Mucosa of descending colon (tissue), 3 donors: ENCODE measurements at places on chromosomes 7 and 10.
A peak's percentile ranks its signal among the peaks of the same experiment; 100 is the strongest.

- DNase-seq, result no peak
Observed at GRCh38 chr10:1243486-1244234, 187.5 kb downstream of the WDR37 start.

DNA sequence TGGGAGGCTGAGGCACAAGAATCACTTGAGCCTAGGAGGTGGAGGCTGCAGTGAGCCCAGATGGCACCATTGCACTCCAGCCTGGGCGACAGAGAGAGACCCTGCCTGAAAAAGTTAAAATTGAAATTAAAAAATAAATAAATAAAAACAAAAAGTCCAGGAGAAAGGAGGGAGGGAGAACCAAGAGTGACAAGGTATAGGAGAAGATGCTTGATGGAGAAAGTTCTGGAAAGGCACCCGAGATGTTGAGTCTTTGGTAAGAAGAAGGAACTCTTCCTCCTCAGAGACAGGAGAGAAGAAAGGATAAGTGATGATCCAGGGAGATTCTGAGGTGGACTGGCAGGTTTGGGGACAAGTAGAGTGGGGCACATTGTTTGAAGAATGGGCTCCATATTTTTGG lies 17.4 kb upstream of the LBX1 start:
- no peak for DNase-seq

GRCh38 chr7:51126813-51127617 lies 189.6 kb downstream of the COBL start:
- no peak for DNase-seq

GRCh38 chr7:18393465-18394118 lies 102.0 kb upstream of the HDAC9 start:
- DNase-seq, result no peak

- no peak for DNase-seq
Observed at GRCh38 chr10:45199205-45199740, 116.1 kb downstream of the OR13A1 start.

GRCh38 chr7:85489498-85489897 lies 302.6 kb upstream of the SEMA3D start:
- no peak for DNase-seq

- DNase-seq, result no peak
Observed at GRCh38 chr7:47557694-47558670, 23.9 kb downstream of the TNS3 start.

DNA sequence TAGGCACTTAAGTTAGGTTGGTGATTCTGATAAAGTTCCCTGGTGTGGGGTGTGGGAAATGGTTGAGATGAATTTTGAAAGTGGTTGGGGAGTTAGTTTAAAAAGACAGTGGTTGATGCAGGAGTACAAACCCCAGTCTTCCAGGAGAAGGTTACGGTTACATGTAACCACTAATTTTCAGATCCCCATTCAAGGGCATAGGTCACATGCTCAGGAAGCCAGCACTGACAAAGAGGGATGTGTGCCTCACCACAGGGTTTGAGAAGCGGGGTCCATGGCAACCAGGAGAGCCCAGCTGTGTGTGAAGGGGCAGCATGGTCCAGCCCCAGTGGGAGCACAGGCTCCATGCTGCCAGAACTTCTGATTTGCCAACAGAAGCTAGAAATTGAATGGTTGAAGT lies 144.2 kb downstream of the MDFIC start:
- DNase-seq, result peak; percentile 25

DNA sequence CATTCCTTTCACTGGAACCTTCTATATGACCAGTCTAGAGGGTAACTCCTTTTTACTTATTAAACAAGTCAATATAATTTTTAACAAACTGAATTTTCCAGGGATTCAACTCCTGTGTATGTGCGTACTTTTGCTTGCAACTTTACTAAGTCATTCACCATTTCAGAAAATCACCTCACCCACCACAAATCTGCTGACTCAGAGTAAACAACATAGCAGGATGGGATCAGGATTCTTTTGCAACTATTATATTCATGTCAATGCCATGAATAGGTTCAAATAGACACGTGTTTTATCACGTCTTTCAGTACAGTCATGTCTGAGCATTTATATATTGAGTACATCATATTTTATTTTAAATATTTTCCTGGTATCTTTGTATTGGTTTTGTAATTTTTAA lies 14.5 kb downstream of the CTTNBP2 start:
- no peak for DNase-seq

- DNase-seq, result no peak
Observed at GRCh38 chr7:5083311-5083711, 37.7 kb downstream of the RBAK start.

DNA sequence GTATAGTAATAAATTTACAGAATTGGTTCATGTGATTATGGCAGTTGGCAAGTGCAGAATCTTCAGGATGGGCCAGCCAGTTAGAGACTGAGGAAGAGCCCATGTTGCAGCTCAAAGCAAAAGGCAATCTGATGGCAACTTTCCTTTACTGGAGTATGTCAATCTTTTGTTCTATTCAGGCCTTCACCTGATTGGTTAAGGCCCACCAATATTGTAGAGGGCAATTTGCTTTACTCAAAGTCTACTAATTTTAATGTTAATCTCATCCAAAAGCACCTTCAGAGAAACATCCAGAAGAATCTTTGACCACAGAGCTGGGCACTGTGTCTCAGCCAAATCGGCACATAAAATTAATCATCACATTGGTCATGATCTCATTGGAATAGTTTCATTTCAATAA lies 20.0 kb upstream of the POM121L12 start:
- no peak for DNase-seq

DNA sequence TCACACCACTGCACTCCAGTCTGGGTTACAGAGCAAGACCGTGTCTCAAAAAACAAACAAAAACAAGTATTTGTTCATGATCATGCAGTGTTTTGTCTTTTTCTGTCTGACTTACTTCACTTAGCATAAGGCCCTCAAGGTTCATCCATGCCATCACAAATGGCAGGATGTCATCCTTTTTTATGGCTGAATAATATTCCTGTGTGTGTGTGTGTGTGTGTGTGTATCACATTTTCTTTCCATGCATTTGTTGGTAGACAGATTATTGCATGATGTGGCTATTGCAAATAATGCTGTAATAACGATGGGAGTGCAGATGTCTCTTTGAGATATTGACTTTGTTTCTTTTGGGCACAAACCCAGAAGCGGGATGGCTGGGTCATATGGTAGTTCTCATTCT lies 14.3 kb upstream of the MNX1 start:
- DNase-seq, result no peak

GRCh38 chr7:15674586-15674985 lies 11.9 kb downstream of the MEOX2 start:
- no peak for DNase-seq

DNA sequence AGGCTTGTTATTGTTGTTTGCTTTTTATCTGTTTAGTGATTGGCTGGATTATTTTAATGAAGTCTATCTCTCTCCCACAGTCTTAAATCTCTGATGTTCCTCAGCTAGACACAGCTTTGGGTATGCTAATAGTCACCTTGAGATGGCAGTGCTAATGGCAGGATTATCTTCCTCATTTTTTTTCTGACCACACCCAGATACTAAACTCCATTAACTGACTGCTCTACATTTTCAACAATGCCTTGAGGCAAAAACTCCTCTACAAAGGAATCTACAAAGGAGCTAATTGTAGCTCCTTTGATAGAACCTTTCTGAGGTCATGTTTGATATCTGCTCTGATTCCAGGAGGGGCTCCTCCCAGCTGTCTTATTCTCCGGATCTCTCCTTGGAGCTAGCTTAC lies 122.6 kb downstream of the HBP1 start:
- no peak for DNase-seq

- no peak for DNase-seq
Observed at GRCh38 chr10:59434463-59435321, 72.3 kb upstream of the FAM13C start.

GRCh38 chr10:124701435-124701834 lies 42.7 kb downstream of the FAM53B start:
- peak; percentile 67 for DNase-seq

GRCh38 chr7:8418629-8419245 lies 14.7 kb upstream of the NXPH1 start:
- DNase-seq, result no peak

DNA sequence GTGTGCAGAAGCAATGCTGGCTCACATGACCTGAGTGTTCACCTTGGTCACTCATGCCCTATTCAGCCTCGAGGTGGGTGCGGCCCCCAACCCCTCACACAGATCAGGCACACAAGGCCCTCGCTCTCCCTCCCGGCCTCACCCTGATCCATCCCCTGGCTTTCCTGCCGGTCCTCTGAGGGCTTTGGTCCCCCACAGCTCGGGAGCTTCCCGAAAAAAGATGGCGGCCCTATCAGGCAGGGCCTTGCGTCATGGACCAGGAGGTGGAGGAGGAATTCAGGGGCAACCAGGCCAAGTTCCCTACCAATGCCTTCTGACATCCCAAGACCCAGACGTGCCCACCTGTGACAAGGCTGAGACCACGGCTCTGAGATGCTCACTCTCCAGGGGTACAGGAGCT lies 43.7 kb upstream of the DNAAF5 start:
- DNase-seq, result peak; percentile 9

DNA sequence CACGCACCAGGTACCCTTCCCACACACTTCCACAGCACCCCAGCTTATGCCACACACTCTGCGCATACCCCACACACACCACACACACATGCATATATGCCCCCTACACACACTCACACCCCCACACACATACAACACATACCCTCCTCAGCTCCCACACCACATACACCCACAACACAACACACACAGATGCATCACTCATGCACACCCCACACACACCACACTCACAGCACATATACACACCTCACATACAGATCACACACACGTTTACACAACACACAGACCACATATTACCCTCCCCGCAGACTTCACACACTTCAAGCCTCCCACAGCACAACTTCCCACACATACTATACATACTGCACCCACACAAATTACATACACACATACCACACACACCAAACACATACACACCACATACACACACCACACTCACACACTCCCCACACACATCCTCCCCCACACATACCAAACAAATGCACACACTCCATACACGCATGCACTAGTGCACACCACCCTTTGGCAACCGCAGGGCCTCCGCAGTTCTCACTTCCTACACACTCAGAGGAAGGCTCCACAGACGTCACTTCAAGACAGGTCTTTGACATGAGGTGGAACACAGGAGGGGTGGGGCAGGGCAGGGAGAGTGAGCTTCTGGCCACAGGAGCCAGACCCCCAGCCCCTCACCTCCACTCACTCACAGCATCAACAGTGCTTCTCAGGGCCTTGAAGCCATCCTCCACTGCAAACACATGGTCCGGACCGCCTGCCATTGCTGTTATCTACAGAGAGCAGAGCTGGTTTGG lies 18.5 kb upstream of the ANTXRL start:
- DNase-seq, result peak; percentile 23

DNA sequence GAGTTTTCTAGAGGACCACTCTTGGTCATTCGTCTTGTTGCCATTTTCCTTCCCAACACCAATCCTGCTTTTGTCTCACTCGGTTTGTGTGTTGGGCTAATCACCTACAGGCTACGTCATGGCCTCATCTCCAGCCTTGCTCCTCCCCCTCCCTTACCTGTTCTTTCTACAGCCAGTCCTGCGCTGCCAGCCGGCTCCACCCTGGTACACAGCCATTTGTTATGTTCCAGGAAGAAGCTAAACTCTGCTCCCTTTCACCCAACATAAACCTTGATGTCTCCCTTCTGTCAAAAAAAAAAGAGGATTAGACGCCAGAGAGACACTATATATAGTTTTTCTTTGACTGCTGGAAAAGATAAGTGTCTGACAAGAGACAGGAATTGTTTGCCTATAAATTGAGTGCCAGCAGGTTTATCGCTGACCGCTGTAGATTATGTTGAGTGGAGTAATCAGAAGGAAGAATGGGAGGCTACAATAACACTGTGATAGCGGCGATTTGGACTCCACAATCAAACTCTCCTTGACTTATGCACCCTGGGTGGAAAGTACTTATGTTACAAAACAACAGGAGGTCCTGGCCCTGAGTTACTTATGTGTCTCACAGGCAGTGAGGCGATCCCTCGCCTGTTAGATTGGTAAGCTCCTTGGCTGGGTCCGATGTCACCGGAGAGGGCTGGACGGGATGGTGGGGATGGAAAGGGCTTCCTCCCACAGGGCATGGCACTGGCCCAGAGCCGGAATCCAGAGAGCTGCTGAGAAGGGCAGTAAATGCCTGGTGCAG lies 171.3 kb upstream of the BMPER start:
- DNase-seq, result peak; percentile 85

DNA sequence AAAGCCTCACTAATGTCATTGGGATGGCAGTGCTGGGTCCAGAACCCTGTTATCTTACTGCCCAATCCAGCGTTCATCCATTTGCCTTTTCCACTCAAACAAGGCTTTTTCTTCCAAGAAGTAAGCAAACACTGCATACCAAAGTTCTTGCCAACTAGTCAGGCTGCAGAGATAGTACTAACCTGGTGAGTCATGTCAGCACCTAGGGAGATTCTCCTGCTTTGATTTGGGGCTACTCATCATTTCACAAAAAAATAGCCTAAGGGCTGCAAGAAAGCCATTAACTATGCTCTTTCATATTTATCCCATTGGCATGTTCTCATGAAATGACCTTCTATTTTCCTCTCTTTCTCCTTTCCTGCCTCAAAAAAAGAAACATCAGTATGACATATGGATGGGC lies 142.6 kb downstream of the TWIST1 start:
- no peak for DNase-seq

DNA sequence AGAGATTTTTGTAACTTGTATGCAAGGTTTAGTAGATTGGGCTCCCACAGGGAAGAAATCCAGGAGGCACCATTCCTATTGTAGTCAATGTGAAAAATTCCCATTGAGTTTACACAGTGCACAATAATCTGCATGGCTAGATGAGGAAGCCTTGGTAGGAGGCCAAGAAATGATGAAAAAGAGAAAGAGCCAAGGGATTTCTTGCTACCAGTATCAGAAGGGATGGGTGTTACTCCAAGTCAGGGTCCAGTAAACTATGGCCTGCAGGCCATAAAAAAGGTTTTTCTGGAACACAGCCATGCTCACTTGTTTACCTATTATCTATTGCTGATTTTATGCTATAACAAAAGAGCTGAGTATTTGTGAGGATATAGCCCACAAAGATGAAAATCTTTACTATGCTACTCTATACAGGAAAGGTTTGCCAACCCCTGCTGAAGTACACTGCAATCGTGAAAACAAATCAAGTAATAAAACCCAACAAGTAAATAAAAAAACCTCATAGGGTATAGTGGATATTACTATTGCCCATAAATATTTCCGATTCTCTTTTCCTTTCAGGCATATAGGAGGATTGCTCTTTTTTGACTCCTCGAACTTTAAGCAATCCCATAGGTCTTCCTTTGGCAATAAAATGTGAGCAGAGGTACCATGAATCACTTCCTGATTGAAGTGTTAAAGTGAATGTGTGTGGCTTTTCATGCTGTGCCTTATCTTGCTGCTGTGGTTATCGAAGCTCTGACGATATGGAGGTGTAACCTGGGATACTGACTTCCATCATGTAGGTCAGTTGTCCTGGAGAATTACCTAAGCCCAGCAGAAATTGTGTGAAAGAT lies 256.3 kb upstream of the MAGI2 start:
- DNase-seq, result no peak

- no peak for DNase-seq
Observed at GRCh38 chr10:131905267-131905571, 4.4 kb downstream of the PPP2R2D start.

DNA sequence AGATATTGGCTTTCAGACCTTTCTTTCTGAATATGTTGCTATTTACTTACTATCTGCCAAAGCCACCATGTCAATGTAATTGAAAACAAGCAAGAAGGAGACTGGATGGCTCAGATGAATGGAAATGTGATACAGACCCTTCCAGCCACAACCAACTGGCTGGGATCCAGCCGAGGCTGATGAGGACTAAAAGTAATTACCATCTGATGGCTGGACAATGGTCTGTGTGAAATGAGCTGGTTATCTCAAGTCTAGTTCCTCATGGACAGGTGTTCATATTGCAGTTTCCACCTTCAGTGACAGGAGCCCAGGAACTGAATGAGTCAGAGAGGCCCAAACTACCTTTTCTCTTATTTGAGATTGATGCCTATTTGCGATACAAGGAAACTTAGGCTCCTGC lies 267.5 kb downstream of the GATA3 start:
- no peak for DNase-seq
